ENCODE measurements at places on chromosomes 4 and X. TPM values are rescaled to one million over a fixed set of nuclear protein-coding genes. Genes with fewer than 3 reads are reported as not detected.

DNA sequence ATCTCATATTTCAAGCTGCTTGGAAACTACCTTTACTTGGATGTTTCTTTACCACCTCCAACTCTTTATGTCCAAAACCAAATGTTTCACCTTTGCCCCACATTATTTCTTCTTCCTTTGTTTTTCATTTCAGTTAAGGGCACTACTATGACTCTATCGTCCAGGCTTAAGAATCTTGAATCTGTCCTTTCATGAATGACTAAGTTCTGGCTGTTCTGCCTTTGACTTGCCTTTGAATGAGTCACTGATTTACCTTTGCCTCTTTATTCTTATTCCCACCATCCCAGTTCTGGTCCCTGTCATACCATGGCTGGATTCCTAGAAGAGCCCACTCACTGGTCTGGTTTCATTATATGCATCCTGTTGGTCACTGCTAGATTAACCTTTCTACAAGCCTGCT is 30.6 kb upstream of the PLAC1 start:
- peak; percentile 43 for DNase-seq
- no peaks in the 10 kb centered on the region for H3K36me3 ChIP-seq
- peaks cover 83% of the 10 kb centered on the region for H3K4me1 ChIP-seq
- H3K27me3 ChIP-seq: no peaks in the 10 kb centered on the region

The HSFX2 gene
- total RNA-seq: not detected

The SCOC gene
- 57.9 TPM for total RNA-seq

GRCh38 chr4:41339812-41340809 is 83.4 kb downstream of the UCHL1 start:
- peak overlapping the region; percentile 77 for H3K27ac ChIP-seq
- no peaks in the 10 kb centered on the region for H3K36me3 ChIP-seq
- H3K4me1 ChIP-seq: peaks cover 32% of the 10 kb centered on the region
- H3K4me3 ChIP-seq: peak overlapping the region; percentile 64
- H3K27me3 ChIP-seq: peaks cover 8% of the 10 kb centered on the region

The FREM3 gene
- total RNA-seq: not detected

The CCSER1 gene
- not detected for total RNA-seq

DNA sequence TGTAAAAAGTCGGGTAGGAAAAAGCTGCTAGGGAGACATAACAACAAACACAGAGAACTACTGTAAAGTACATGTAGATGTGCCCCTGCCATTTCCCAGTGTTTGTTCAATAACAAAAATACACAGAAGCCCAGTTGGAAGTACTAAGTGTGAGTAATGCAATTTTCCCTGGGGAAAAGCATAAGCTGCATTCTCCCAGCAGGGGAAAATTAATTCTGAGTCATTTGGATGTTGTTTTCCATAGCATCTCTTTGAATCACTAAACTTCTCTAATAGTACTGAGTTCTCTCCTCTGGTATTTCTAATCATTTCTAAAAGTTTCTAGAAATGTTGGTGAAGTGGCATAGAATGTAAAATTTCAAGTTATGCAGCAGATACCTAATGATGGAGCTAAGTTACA is 1114.9 kb downstream of the C4orf33 start:
- no peaks in the 10 kb centered on the region for H3K36me3 ChIP-seq
- H3K4me1 ChIP-seq: peaks cover 10% of the 10 kb centered on the region
- H3K27ac ChIP-seq: peak overlapping the region; percentile 62
- H3K4me3 ChIP-seq: no peak overlapping the region
